ENCODE measurements at places on chromosomes 7 and 10. TPM values are rescaled to one million over a fixed set of nuclear protein-coding genes. Genes with fewer than 3 reads are reported as not detected.

The CYP26C1 gene
- not detected for polyA plus RNA-seq

The PHKG1 gene
- polyA plus RNA-seq = 0.41 TPM

The HOXA2 gene
- not detected for polyA plus RNA-seq

- no peak overlapping the region for H3K4me3 ChIP-seq
- H3K36me3 ChIP-seq = no peaks in the 10 kb centered on the region
- no peak overlapping the region for H3K27ac ChIP-seq
- no peak for DNase-seq
- no peaks in the 10 kb centered on the region for H3K4me1 ChIP-seq
Observed at GRCh38 chr10:116475866-116476265, 48.2 kb downstream of the PNLIPRP3 start.

- no peaks in the 10 kb centered on the region for H3K36me3 ChIP-seq
- DNase-seq = no peak
- peak overlapping the region; percentile 52 for H3K27ac ChIP-seq
- H3K4me3 ChIP-seq = peak overlapping the region; percentile 25
- H3K27me3 ChIP-seq = no peaks in the 10 kb centered on the region
Observed at GRCh38 chr10:6058682-6059475, 3.3 kb downstream of the IL2RA start.

DNA sequence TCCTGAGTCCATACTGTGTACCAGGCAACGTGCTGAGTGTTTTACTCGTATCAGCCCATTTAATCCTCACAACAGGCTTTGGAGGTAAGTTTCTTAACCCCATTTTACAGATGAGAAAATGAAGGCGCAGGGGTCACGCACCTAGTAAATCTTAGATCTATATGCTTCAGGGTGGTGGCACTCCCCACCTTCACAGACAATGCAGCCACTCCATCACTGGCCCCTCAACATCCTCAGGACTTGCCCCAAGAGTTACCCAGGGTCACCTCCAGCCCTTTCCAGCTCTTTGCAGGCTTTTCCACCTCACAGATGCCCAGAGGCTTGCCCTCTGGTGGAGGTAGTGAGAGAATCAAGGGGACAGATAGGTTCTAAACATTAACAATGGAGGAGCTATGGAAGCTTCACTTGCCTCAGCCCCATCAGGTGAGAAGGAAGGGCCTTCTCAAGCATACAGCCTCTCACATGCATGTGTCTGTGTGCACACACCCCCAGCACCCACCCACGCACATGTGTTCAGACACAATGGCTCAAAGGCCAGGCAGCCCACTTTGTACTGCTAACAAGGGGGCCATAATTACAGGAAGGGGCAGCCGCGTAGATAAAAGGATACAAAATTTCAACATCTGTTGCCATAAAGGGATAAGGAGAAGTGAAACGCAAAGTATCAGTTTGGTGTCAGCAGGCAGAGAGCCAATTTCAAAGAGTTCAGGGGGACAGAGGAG is 29.1 kb downstream of the DPCD start:
- peaks cover 16% of the 10 kb centered on the region for H3K36me3 ChIP-seq
- DNase-seq = peak; percentile 3
- H3K27me3 ChIP-seq = no peaks in the 10 kb centered on the region
- peak overlapping the region; percentile 31 for H3K27ac ChIP-seq
- H3K4me3 ChIP-seq = no peak overlapping the region

GRCh38 chr10:69318106-69318866 is 40.0 kb downstream of the HK1 start:
- H3K4me3 ChIP-seq = peak overlapping the region; percentile 92
- H3K27me3 ChIP-seq = no peaks in the 10 kb centered on the region
- DNase-seq = peak; percentile 91
- no peaks in the 10 kb centered on the region for H3K36me3 ChIP-seq
- H3K4me1 ChIP-seq = peaks cover 17% of the 10 kb centered on the region

GRCh38 chr10:48289501-48290238 is 15.2 kb upstream of the FRMPD2 start:
- DNase-seq = no peak
- H3K27me3 ChIP-seq = peaks cover 19% of the 10 kb centered on the region
- no peak overlapping the region for H3K4me3 ChIP-seq

DNA sequence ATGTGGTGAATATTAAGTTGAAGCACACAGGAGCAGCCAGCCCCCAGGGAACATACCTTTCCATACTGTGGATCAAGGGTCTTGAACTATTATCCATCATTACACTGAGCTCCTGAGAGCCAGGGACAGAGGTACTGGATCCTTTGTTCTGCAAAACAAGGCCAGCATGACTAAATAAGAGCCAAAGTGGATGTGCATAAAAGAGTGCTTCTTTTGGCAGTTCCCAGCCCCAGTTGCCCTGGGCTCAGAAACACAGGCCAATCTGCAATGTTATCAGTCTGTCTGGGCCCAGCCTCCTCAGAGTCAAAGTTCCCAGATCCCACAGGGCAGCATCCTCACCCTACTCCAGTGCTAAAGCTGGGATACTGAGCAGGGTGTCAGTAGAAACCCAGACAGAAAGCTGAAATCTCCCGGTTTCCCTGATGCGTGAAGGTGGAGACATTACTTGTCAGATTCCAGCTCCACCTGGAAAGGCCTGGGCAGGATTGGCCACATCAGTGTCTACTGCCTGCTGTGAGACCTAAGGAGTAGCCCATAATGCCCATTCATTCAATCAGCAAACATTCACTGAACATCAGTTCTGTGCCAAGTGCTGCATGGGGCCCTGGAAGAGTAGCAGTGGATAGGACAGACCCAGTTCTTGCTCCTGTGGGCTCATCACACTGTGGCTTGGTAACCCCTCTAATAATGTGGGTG is 342.7 kb downstream of the CXCL12 start:
- no peaks in the 10 kb centered on the region for H3K36me3 ChIP-seq
- no peaks in the 10 kb centered on the region for H3K4me1 ChIP-seq
- no peak overlapping the region for H3K27ac ChIP-seq
- H3K4me3 ChIP-seq = no peak overlapping the region
- no peak for DNase-seq
- H3K27me3 ChIP-seq = peaks cover 1% of the 10 kb centered on the region

- DNase-seq = no peak
- no peaks in the 10 kb centered on the region for H3K36me3 ChIP-seq
- peak overlapping the region; percentile 98 for H3K27ac ChIP-seq
- H3K27me3 ChIP-seq = no peaks in the 10 kb centered on the region
- peaks cover 97% of the 10 kb centered on the region for H3K4me1 ChIP-seq
- H3K4me3 ChIP-seq = no peak overlapping the region
Observed at GRCh38 chr7:131029002-131029401, 295.0 kb upstream of the KLF14 start.
